ENCODE measurements at places on chromosomes 6 and 20.

- DNase-seq = no peak
Measured at GRCh38 chr6:150312844-150313584, 55.8 kb upstream of the IYD start.

DNA sequence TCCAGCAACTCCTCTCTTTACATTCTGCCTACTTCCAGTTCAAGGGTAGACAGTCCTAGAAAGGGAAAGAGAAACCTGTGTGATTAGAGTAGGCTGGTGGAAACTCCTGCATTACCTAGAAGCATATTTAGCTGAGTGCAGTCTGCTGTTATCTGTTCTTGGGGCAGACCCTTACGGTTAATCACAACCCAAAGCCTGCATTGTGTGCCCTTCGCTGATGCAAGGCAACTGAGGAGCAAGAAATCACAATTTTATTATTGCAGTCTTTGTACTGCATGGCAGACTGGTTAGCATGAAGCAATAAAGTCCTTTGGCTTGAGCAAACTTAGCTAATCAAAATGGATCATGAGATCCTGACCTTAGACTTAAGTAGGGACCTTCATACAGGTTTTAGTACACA, 1.5 kb upstream of the GOPC start:
- no peak for DNase-seq

- no peak for DNase-seq
Measured at GRCh38 chr6:26025047-26025893, 62.0 kb upstream of the HFE start.

GRCh38 chr6:7719364-7719850, 6.5 kb upstream of the BMP6 start:
- DNase-seq = no peak

- no peak for DNase-seq
Measured at GRCh38 chr20:61861858-61862257, 203.8 kb downstream of the TAF4 start.

GRCh38 chr6:152858141-152858540, 107.5 kb downstream of the VIP start:
- no peak for DNase-seq

DNA sequence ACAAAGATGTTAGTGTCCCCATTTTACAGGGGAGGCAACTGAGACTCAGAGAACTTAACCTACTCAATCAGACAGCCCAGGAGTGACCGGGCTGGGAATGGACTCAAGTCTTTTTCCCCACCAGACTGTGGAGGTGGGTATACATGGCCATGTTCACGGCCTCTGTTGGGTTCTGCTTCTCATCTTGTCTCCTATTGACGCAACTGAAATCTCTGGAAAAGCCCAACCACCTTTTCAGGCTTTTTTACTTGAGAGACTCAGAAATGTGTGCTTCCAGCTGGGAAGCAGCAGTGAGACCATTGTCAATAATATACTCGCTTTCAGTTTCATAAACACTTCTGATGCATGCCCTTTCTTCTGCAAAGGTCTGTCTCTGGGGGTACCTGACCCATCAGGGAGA, 70.7 kb downstream of the SOBP start:
- no peak for DNase-seq

DNA sequence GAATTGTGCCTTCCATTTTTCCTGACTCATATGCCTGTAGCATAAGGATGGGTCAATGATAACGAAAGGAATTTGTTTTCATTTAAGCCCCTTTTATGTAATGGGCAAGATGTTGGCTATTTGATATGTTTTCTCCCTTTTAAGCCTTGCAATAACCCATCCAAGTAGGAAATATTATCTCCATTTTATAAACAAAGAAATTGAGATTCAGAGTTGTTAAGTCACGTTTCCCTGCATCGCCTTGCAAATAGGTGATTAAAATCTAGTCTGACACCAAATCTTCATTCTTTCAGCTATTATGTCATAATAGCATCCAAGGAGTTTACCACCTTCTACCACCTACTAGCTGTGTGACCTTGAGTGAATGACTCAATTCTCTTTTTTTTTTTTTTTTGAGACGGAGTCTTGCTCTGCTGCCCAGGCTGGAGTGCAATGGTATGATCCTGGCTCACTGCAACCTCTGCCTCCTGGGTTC, 7.0 kb downstream of the HNF4A start:
- no peak for DNase-seq

GRCh38 chr6:155493694-155494143, 38.1 kb upstream of the NOX3 start:
- DNase-seq = peak; percentile 40

DNA sequence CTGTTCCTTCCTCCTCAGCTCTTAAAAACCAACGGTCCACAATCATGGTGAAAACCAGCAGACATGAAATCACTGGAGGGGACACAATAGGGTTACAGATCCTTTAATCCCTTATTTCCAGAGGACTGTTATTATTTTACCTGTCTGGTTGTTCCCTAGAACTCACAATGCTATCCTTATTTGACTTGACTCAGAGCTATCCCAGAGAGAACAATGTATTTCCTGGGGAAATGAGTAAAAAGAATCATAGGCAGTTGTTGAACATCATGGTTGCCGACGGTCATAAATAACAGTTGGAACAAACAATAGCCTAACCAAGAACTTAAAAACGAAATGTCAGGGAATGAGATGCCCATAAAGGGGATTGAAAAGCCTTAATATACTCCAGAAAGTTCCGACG, 9.3 kb downstream of the OR2H1 start:
- DNase-seq = no peak

DNA sequence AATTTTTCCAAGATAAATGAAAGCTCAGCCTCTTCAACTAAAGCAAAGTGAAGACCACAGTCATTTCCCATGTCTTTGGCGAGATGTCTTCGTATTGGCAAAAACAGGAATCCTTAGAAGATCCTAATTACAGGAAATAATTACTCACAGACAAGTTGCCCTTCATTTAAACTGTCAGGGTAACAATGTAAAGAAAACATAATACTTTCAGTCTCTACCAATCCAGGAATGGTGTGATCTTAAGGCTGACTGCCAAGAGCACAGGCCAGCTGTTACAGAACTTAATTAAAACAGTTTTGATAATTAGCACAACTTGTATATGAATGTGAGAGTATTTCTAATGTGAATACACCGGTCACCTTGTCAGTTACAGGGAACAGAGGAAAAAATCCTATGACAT, 292.2 kb downstream of the PACRG start:
- DNase-seq = no peak

- DNase-seq = peak; percentile 85
Measured at GRCh38 chr20:35619196-35620095, 3.8 kb downstream of the SPAG4 start.

DNA sequence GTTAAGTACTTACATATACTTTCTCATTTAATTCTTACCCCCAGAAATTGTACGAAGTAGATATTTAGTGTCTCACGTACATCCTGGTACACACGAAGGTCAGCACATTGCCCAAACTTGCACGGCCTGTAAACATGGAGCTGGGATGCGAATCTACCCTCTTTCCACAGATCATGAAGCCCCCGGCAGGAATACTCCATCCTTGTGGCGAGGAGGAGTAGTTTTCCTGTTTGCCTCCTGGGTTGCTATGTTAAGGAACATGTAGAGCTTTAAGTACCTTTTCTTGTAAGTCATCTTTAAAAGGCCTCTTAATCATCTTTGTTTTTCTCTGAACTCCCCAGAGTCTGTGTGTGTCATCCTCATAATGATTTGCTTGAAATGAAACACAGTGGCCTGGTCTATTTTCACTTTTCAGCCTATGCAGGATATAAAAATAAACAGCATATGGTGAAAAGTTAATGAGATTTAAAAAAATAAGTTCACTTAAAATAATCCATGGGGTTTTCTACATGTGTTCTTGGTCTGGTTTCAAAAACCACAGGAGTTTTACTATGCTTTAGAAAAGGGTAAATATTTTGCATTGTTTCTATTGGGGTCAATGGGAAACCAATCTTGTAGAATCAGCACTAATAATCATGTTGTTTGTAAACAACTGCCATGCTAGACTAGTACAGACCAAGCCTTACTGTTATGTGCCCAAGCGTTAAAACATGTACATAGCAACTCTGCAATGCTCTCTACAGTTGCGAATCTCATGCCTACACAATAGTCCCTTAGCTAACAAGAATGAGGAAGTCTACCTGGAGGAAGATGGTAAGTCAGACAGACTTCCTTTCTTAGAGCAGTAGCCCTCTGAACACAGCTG, 9.3 kb upstream of the ARID1B start:
- peak; percentile 67 for DNase-seq

DNA sequence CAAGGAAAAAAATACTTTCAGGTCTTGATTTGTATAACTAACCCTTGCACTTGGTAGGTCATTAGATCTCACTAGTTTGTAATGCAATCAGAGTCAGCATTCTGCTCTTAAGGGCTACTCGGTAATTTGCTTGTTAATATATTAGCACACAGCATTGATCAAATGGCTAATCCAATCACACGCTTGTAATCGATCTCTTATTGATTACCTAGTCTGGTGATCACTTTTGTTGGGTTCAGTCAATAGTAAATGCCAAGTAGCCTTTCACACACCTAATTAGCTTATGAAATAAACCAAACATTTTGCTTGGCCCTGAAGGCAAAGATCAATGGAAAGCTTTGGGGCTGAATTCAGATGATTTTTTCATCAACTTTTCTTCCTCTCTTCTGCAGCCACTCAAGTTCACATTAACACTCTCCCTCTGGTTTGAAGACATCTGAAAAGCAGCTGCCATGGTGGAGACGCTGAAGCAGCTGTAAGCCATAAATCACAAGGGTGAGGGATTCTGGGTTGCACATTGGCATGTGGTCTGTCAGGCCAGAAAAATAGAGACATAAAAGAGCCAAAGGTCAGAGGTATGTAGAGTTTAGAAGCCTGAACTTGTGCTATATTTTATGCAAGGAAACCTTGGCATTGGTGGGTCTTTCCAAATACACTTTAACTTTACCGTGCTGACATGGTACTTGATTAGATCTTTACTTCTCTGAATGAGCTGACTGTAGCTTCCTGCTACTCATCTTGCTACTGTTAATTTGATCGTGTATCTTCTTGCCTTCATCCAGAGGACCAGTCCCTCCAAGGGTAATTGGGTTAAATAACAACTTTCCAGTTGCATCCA, 234.4 kb downstream of the SIM1 start:
- no peak for DNase-seq

GRCh38 chr20:24668384-24668702, 198.9 kb downstream of the SYNDIG1 start:
- DNase-seq = no peak

DNA sequence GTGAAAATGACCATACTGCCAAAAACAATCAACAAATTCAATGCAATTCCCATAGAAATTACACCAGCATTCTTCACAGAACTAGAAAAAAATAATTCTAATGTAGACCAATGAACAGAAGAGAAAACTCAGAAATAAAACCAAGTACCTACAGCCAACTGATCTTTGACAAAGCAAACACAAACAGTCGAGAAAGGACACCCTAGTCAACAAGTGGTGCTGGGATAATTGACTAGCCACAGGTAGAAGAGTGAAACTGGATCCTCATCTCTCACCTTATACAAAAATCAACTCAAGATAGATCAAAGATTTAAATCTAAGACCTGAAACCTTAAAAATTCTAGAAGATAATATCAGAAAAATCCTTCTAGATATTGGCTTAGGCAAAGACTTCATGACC, 44.5 kb upstream of the ZNF133 start:
- no peak for DNase-seq

- no peak for DNase-seq
Measured at GRCh38 chr6:156839129-156839528, 62.0 kb downstream of the ARID1B start.

GRCh38 chr6:5590187-5590586, 328.9 kb downstream of the FARS2 start:
- DNase-seq = no peak

DNA sequence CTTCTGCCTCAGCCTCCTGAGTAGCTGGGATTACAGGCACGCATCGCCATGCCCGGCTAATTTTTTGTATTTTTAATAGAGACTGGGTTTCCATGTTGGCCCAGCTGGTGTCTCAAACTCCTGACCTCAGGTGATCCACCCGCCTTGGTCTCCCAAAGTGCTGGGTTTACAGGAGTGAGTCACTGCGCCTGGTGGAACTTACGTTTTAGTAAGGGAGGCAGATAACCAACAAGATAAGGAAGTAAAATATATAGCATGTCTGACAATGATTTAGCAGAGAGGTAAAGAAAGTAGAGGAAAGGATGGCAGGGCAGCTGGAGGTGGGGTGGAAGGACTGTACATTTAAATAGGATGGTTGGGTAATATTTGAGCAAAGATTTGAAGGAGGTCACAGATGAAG, 12.8 kb upstream of the MYMX start:
- DNase-seq = no peak

GRCh38 chr20:62282877-62283503, 19.8 kb upstream of the ADRM1 start:
- DNase-seq = no peak

DNA sequence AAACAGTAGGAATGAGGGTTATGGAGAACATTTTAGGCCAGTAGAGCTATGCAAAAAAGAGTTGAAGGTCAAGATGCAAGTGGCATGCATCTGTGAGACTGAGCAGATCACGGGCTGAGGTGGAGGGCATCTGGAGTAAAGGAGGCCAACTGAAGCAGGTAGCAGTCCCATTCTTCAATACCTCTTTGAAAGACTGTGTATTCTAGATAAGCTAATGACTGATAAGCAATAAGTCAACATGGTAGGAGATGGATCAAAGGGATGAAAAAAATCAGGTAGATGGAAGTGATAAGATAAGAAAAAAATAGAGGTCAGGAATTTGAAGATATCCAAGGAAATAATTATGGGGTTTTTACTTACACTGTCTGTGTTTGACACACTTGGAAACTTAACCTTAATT, 55.6 kb downstream of the ARMC2 start:
- no peak for DNase-seq

DNA sequence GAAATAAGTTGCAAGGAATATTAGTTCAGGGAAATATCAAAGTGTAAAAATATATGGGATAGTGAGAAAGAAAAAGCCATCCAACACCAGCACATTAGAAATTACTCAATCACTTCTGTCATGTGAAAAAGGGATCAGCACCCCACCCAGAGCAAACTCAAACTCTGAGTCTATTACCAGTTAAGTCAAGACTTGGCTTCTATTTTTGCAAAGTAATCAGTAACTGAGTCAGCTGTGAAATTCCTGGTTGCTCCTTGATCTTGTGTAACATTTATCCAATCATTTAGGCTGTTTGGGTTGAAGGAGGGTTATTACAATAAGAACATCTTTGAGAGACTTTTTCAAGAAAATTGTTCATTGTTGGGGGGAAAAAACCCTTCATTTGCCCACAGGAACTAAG, 51.2 kb downstream of the SLC22A23 start:
- DNase-seq = no peak

GRCh38 chr20:50085481-50086365, 27.2 kb downstream of the UBE2V1 start:
- peak; percentile 78 for DNase-seq

DNA sequence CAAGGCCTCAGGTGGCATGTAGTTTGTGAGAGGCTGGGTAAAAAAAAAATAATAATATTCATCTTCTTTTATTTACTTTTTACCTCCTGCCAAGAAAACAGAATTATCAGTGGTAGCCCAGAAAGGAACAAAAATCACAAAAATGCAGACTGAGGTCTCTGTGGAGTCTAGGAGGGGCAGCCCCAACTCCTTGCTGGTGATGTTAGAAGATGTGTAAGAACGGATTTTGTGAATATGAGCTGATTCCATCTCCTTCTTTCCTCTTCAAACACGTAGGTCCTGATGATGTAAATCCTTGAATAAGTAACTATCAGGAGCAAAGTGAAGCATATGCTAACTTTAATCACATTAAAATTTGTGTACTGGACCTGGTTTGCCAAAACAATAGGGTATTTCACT, 226.8 kb downstream of the EYA4 start:
- no peak for DNase-seq

- DNase-seq = no peak
Measured at GRCh38 chr6:157449610-157450009, 68.6 kb downstream of the ZDHHC14 start.

- DNase-seq = no peak
Measured at GRCh38 chr6:26032340-26033084, 54.7 kb upstream of the HFE start.

Data from GM13976 (cell line).